AG08395 (cell line): ENCODE measurements at places on chromosomes 3 and 15.

GRCh38 chr15:40650479-40650878 lies 44.5 kb upstream of the RAD51 start:
- no peak for DNase-seq

DNA sequence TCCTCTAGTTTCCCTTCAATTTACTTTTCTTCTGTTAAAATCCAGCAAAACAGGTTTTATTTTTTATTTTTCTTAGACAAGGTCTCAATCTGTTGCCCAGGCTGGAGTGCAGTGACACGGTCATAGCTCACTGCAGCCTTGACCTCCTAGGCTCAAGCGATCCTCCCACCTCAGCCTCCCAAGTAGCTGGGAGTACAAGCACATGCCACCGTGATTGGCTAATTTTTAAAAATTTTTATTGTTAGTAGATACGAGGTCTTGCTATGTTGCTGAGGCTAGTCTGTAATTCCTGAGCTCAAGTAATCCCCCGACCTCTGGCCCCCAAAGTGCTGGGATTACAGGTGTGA lies 41.6 kb downstream of the ILDR1 start:
- DNase-seq = no peak

- DNase-seq = no peak
Observed at GRCh38 chr3:149368201-149368673, 9.2 kb downstream of the TM4SF1 start.

DNA sequence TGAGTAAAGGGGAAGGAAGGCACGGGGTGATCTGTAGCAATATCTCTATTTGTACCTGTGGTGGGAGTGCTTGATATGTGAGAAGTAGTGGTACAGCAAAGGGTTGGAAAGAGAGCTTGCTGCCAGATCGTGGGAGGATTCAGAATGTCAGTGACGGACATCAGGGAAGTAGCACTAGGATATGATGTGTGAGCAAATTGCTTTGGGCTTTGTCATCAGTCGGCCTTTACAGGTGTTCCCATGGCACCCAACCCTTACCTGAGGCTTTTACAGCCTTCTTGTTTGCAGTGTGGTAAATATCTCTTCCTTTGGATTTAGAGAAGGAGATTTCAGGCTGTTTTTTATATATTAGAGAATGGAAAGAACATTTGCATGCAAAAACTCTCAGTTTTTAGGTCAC lies 29.8 kb downstream of the IL1RAP start:
- no peak for DNase-seq

- DNase-seq = peak; percentile 74
Observed at GRCh38 chr15:79004336-79004735, 59.5 kb upstream of the CTSH start.

GRCh38 chr15:76381366-76381765 lies 44.8 kb downstream of the ISL2 start:
- DNase-seq = no peak

- DNase-seq = no peak
Observed at GRCh38 chr3:143010024-143010423, 8.7 kb downstream of the U2SURP start.

DNA sequence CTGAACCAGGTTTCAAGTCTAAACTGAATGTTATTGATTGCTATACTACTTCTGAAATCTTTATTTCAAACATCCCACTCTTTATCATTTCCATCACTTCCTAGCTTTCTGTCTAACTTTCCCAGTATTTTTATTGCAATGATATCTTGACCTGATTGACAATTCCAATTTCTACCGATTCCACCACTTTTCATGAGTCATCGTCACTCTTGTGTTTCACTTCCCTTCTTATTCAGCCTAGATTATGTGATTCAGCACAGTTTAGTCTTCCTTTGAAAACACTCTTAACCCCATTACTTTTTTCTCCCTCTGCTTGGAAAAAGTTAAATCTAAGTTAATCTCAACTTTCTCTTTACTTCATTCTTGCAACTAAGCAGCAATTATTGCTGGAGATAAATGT lies 62.6 kb downstream of the SLC7A14 start:
- DNase-seq = peak; percentile 9

GRCh38 chr15:99427210-99427609 lies 138.6 kb upstream of the MEF2A start:
- DNase-seq = no peak

DNA sequence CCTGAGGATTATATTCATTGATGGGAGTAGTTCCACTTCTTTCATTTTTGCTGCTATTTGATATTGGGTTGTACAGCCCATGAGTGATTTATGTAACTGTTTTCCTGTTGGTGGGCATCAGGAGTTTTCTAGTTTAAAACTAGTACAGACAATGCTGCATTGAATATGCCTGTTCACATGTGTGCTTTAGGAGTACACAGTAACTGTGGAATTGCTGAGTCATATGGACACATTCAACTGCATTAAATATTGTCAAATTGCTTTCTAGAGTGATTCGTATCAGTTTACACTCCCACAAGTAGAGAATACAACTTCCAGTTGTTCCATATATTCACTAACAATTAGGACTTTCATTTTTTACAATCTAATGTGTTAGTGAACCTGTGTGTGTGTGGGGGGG lies 59.8 kb upstream of the THSD4 start:
- no peak for DNase-seq

GRCh38 chr3:17142516-17142915 lies 257.8 kb downstream of the PLCL2 start:
- DNase-seq = no peak

DNA sequence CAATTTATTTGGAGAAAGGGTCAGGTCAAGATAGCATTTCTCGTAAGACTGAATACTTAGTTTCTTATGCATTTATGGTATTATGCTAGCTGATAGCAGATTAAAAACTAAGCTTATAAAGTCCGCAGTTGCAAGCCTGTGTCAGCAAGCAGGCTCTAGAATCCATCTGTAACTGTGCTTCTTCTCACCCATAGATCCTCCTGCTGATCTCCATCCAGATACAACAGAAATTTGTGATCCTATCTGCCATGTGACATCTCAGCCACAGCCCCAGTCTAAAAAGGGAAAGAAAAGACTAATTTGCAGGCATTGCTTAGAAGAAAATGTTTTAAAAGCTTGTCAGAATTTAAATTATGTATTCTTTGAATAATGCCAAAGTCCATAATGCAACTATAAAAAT lies 265.4 kb upstream of the CCDC54 start:
- DNase-seq = no peak

DNA sequence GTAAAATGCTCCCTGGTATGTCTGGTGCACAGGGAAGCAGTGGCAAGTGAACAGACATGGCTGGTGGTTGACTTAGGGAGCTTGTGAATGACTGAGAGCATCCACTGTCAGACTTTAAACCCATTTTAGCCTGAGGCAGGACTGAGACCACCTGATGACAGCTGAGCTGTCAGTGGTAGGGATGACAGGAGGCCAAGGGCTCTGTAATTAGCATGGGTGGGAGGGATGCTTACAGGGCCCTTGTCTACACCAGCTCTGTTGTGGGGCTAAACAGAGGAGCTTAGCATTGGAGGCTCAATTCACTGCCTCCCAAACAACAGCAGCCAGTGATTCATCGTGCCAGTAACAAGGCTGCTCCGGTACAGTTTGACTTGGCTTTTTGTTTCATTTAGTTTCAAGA lies 169.4 kb downstream of the CHST2 start:
- no peak for DNase-seq

DNA sequence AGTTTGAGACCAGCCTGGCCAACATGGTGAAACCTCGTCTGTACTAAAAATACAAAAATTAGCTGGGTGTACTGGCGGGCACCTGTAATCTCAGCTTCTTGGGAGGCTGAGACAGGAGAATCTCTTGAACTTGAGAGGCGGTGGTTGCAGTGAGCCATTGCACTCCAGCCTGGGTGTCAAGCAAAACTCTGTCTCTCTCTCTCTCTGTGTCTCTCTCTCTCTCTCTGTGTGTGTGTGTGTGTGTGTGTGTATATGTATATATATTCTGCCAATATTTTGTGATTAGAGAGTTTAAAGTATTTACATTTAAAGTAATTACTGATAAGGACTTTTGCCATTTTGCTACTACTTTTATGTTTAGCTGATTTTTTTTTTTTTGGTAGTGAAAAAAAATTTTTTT lies 15.7 kb downstream of the RBM6 start:
- no peak for DNase-seq

DNA sequence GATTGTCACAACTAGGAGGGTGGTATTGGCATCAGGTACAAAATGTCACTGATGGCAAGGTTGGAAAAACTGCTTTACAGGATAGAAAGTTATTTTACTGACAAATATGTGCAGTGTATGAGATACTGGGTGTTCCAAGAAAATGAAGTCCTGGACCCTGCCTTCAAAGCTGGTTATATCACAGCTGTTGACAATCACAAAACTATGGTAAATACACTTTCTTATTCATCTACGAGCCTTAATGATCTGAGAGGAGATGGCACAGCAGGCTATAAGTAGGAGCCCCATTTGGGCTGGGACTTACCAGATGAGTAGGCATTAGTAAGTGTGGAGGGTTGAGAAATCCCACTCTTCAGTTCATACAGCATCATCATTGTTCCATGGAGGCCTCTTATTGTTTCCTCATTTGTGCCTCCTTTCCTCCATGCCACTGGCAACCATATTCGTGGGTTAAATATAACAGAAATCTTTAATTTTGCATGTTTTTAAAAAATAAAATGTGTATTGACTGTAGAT lies 66.9 kb downstream of the CMTM8 start:
- no peak for DNase-seq

GRCh38 chr15:57589754-57590153 lies 1.9 kb upstream of the MYZAP start:
- no peak for DNase-seq
